Activated CD4-positive, CD25-positive, alpha-beta regulatory T cell (primary cell): ENCODE measurements at places on chromosomes 2 and 18.

DNA sequence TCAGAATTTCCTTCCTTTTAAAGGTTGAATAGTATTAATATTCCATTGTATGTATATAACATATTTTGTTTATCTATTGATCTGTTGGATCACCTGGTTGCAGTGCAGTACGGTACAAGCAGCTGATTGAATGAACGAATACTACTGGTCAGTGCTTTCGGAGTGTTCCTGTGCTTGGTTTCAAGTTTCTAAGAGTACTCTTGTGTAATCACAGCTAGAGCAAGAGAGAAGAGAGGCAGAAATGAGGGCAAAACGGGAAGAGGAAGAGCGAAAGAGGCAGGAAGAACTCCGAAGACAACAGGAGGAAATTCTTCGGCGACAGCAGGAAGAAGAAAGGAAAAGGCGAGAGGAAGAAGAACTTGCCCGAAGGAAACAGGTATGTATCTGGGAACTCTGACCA lies 40.3 kb upstream of the KCNJ13 start:
- DNase-seq: no peak

DNA sequence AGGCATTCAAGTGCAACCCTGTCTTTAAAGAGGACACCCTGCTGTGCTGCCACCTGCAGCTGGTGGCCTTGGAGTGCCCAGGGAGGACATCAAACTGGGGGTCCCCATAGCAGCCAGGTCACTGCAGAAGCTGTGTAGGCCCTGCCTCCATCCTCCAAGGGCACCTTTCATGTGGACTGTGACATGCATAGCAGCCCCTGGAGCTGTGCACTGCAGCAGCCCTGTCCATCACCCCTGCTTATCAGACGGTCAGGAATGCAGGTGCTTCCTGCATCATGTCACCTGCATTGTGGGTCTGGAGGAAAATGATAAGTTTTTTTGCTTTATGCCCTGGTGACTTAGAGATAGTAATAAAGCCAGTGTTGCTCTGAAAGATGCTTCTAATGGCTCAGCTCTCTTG lies 155.7 kb downstream of the DYSF start:
- no peak for DNase-seq

GRCh38 chr2:189870381-189871085 lies 86.3 kb downstream of the PMS1 start:
- no peak for DNase-seq

DNA sequence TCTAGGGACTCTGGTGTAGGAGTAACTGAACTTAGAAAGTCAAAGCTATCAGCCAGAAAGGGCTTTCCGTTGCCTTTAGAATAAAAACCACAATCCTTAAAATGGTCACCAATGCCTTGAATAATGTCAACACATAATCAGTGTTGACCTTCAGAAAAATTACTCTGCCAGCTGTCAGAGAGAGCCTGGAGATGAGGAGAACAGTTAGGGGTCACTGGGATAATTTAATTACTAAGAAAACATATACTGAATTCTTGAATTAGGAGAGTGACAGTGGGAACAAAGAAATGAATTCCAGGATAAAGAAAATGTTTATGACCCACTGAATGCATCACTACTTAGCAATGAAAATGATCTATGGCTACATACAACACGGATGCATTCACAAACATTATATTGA lies 23.4 kb upstream of the UGP2 start:
- no peak for DNase-seq

- DNase-seq: no peak
Observed at GRCh38 chr18:6590326-6590725, 139.2 kb upstream of the ARHGAP28 start.

- DNase-seq: no peak
Observed at GRCh38 chr2:144936442-144936841, 416.5 kb upstream of the ZEB2 start.

GRCh38 chr2:230762317-230762896 lies 49.8 kb downstream of the CAB39 start:
- DNase-seq: no peak

DNA sequence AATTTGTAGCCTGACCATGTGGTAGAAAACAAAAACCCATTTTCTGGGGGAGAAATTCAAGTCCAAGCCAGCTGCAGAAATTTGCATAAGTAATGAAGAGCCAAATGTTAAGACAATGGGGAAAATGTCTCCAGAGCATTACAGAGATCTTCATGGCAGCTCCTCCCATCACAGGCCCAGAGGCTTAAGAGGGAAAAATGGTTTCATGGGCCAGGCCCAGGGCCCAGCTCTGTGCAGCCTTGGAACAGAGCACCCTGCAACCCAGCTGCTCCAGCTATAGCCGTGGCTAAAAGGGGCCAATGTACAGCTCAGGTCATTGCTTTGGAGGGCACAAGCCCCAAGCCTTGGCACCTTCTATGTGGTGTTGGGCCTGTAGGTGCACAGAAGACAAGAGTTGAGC lies 69.1 kb upstream of the TSPYL6 start:
- no peak for DNase-seq

DNA sequence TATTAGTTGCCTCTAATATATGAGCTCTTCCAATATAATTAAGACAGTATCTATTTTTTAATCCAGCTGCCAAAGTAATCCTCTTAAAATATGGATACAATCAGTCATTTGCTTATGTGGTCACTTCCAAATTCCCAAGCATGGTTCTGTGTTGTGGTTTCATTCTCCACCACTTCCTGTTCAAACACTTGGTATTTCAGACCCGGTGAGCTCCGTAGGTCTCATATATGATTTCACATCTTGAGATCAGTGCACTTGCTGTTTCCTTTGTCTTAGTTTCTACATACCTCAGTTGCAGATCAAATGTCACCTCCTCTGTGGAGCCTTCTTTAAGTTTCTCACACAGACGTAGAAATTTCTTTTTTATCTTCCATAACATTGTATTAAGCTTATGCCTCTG lies 254.2 kb downstream of the KCNS3 start:
- no peak for DNase-seq
